ENCODE measurements at places on chromosomes 16 and 17. TPM values are rescaled to one million over a fixed set of nuclear protein-coding genes. Genes with fewer than 3 reads are reported as not detected.

- DNase-seq: peak; percentile 54
Observed at GRCh38 chr17:67276075-67276474, 31.1 kb upstream of the HELZ start.

- DNase-seq: no peak
Observed at GRCh38 chr16:69554495-69554894, 11.3 kb upstream of the NFAT5 start.

DNA sequence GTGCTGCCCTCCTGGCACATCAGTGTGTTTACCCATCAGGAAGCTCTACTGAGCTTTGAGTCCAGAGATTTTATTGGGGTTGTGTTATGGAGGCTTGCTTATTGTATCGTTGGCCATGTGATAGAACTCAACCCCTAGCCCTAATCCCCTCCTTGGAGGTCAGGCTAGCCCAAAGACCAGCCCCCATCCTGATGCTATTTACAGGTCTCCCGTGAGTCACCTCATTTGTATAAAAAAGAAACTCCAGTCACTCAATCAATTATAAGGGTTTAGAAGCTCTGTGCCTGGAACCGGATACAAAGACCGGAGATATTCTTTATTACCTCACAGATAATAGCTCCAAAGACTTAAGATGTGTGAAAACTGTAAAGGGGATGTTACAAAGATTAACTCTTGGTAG lies 405.9 kb downstream of the CNTNAP4 start:
- DNase-seq: no peak

- no peak for DNase-seq
Observed at GRCh38 chr17:38584350-38584925, 21.3 kb downstream of the SRCIN1 start.

GRCh38 chr17:57577751-57578607 lies 167.1 kb downstream of the CCDC182 start:
- no peak for DNase-seq

DNA sequence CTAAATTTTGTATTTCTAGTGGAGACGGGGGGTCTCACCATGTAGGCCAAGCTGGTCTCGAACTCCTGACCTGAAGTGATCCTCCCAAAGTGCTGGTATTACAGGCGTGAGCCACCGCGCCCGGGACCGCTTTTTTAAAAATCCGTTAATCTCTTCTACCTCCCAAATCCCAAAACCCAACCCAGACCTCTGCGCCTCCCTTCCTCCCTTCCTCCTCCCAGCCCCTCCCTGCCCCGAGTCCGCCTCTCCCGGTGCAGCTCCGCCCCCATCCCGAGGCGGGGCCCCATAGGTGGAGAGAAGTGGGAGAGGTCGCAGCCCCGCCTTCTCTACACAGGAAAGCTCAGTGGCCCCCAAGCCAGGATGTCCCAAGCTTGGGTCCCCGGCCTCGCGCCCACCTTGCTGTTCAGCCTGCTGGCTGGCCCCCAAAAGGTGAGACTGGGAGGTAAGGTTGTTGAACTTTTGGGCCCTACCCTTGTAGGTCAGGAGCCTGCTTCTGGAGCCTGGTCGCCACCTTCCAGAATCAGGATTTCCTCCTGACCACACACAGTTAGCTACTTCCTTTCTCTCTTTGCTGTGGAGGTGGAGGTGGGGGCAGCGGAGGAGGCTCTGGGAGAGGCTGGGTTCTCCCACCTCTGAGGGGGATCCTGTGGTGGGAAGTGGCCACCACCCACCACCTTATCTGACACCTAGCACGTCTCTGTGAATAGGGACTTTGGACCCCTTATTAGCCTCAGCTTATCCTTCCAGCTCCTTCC lies at the start of gene TMEM92:
TSS of gene TMEM92 (plus strand) at position 325 of the 755 bp plus-strand sequence. CDS start at position 361, 36 bp downstream.
- no peak for DNase-seq

GRCh38 chr17:8062435-8062806 lies 23.6 kb downstream of the ALOX15B start:
- DNase-seq: peak; percentile 81

GRCh38 chr16:68364561-68364998 lies 53.8 kb downstream of the PRMT7 start:
- DNase-seq: no peak

DNA sequence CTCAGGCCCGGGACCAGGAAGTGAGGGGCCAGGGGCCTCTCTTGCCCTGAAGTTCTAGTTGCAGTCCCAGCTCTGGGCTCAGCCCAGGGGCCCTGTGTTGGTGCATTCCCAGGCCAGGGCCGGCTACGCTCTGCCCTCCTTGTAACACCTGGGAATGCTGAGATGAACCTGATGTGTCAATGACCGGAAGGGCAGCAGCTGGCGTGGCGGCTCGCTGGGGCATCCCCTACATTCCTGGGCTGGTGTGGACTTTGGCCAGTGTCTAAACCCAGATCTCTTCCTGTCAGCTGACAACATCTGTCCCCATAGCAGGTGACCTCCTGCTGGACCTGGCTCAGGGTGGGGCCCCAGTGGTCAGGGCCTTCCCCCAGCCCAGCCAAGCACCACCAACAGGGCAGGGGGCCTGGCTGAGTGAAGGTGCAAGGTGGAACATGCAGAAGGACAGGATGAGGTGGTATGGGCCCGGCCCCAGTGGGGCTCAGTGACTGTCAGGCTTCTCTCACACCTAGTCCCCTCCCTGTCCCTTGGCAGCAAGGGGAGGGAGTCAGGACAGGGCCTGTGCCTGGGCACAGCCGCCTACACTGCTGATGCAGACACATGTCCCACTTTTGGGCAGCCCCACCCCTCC lies 15.9 kb downstream of the FAM83G start:
- DNase-seq: peak; percentile 70

- DNase-seq: no peak
Observed at GRCh38 chr16:2156849-2157224, 1.3 kb downstream of the TRAF7 start.

- DNase-seq: no peak
Observed at GRCh38 chr16:25868106-25868505, 176.3 kb downstream of the HS3ST4 start.

The KRTAP2-2 gene
- not detected for total RNA-seq

DNA sequence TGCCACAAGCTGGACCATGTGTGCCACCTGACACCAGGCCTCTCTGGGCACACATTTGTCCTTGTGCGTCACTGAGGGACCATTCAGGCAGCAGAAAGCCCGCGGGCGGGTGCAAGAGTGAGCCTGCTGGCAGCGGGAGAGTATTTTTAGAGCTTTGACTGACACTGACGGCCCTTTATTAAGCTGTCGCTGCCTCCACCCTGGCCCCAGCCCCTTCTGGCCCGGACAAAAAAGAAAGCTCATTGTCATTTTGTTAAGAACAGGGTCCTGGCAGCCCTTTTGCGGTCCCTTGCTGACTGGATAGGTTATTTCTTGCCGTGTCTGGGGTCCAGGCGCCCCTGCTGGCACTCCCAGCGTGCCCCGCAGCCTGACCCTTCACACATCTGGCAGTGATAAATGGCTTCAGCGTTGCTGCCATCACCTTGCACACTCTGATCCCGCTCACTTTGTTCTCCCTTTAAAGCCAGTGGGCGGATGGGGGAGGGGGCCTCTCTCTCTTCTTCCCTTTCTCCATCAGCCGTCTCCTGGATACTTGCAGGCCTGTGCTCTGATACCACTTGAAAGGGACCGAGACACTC lies 78.4 kb upstream of the NKD1 start:
- no peak for DNase-seq

The WNT9B gene
- not detected for total RNA-seq

The GNG13 gene
- not detected for total RNA-seq

- no peak for DNase-seq
Observed at GRCh38 chr16:66600477-66600876, 4.0 kb upstream of the CMTM3 start.

DNA sequence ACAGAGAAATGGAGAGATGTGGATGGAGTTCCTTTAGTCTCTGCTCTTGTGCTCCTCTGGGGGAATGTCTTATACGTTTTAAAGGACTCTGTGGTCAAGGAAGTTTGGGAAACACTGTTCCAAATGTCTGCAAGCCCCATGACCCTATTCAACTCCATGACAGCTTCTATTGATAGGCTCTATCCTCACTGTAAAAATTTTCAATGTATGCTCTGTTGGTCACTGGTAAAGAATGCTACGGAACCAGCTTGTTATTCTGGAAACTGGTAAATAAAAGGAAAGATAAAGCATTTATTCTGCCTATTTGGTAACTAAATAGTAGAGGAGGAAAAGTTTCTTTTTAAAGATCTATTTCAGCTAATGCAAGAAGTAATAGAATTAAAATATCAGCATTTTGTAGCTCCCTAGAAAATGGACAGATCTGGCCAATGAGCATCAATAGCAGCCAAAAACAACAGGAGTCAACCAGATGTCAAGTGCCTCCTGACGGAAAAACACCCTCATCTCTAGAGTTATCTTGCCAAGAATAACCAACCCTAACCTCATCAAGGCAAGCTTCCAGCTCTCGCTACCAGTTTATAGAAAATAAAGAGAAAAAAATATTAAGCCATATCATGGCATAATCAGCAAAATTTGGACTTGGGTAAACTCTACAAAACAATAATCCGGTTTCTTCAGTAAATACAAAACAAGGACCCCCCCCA lies 16.1 kb downstream of the GDE1 start:
- peak; percentile 94 for DNase-seq

The EPX gene
- not detected for total RNA-seq

The CSF3 gene
- total RNA-seq: 0.90 TPM

GRCh38 chr16:76796978-76797377 lies 394.0 kb upstream of the MON1B start:
- DNase-seq: no peak

The NPIPB5 gene
- 35.2 TPM for total RNA-seq

DNA sequence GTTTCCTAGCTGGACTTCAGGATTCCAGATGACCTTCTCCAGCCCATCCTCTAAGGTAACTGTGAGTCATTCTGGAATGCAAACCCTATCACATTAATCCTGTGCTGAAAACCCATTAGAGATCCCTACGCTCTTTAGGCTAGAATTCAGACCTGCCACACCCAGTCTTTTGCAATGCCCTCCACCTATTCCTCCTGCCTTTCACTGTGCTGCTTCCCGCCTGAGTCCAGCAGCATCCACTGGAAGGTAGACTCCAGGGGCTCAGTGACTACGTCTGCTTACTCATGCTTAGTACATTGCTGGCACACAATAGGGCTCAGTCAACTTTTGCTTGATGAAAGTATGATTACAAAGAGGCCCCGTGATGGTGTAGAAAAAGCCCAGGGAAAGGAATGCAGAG lies 121.1 kb downstream of the SPACA3 start:
- DNase-seq: no peak

GRCh38 chr16:14150796-14151195 lies 79.7 kb downstream of the MRTFB start:
- no peak for DNase-seq

The OTOA gene
- total RNA-seq: under 0.01 TPM

The KRTAP4-3 gene
- total RNA-seq: not detected

The BCL6B gene
- 57.9 TPM for total RNA-seq

DNA sequence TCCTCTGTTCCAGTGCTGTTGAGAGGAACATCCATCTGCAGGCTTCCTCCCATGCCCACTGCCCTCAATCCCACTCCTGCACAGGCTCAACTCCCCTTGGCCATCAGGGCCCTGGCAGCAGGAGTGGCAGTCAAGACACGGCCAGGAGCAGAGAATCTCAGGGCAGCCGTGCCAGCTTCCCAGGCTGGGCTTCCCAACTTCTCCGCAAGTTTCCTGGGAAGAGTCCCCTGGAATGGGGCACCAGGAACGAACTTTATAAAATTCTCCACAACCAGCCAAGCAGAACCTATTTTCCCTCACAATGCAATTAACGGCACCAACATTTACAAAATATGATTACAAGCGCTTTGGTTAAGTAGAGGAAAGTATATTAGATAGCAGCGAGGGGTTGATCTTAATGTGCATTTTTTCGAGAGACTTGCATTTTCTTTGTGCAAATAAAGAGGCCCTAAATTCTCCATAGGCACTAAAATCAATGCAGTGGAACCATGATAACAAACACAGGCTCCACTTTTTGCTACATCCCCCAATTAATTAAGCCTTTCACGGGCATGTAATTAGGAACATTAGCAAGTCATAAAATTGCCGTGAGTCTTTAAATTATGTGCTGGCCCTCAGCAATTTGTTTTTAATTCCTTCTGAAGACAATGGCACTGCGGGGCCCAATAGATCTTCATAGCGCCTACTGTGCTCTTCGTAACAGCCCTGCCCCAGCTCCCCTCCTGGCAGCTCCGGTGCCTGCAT lies 99.9 kb upstream of the LHX1 start:
- DNase-seq: no peak

DNA sequence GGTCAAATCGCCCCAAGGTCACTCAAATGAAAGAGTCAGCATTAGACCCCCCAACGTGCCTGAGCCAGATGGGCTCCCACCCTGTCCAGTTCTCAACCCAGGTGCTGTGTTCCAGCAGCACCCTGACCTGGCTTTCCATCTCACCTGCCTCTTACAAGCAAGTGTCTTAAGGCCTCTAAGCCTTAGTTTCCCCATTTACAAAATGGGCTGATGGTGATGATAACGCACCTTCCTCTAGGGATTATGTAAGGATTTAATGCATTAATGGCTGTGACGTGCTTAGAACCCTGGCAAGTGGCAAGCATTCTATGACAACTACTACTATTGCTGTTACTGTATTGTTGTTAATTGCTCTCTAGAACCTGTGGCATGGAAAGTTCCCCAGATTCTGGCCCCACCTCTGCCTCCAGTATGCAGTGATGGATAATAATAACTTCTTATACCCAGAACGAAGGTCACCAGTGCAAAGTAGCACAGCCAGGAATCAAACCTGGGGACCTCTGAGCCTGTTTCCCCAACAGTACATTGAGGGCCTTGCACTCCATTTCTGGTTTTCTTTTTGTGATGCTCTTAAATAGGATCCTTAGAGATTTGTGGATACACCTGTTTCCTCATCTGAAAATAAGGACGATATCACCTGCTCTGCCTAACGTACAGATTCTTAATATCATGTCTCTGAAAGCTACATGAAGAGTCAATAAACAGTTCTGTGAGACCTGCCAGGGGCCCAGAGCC lies 3.3 kb upstream of the SLC25A39 start:
- no peak for DNase-seq

GRCh38 chr16:87790292-87791100 lies 24.7 kb upstream of the KLHDC4 start:
- DNase-seq: no peak

DNA sequence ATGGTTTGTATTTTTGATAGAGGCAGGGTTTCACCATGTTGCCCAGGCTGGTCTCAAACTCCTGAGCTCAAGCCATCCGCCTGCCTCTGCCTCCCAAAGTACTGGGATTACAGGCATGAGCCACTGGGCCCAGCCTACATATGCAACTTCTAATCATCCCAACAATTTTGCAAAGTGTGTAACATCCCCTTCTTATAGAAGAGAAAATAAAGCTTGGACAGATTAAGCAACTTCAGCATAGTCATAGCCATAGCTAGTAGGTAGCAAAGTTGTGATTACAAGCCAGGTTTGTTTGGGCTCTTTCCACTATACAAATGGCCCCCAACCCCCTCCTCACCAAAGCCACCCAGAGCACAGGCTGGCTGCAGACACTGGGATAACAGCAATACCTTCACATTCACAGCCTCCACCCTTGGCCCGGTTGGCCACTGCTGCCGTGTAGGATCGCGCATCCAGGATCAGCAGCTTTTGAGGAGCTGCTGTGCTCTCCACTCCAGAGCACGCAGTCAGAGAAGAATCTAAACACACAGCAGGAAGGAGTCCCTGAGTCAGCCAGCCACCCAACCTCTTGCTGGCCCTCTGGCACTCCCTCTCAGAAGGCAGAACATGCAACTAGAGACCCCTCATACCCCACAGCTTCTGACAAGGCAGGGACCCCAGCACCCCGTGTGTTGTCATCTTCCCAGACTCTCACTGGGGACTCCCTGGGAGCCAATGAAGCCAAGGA lies 7.9 kb downstream of the MTMR4 start:
- DNase-seq: no peak

The IGSF6 gene
- total RNA-seq: under 0.01 TPM

The CMTM2 gene
- total RNA-seq: not detected
